Caki2 (cell line): ENCODE measurements at places on chromosomes 5 and 9.

- DNase-seq, result peak; percentile 41
Measured at GRCh38 chr5:146667633-146668272, 151.8 kb upstream of the GPR151 start.

DNA sequence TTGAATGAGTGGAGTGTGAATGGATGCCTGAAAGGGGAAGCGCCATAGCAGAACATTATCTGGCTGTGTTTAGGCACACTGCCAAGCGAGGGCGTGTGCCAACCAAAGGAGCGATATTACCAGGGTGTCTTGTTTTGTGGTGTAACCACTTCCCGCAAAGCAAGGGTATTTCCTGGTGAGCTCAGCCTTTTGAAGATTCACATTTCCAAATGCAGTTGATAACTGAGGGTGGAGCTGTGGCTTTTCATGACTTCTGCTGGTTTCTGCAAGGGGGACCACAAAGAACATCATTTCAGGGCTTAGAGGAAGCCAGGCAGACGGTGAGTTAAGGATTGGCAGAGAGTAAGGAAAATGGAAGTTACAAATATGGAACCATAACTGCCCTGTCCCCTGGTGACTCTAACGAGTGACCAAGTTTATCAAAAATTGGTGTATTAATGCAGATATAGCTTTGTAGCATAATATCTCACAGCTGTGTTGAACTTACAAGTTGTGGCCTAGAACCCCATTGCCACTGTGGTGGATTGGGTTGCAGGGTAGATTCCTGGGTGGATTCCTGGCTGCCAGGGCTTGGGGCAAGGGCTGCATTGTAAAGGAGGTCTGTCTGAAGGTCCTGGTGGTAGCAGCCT is 71.4 kb downstream of the RALGPS1 start:
- peak; percentile 73 for DNase-seq

- DNase-seq, result no peak
Measured at GRCh38 chr9:89929315-89929672, 324.5 kb downstream of the GADD45G start.

GRCh38 chr9:93220627-93221026 is 36.7 kb downstream of the WNK2 start:
- DNase-seq, result no peak

DNA sequence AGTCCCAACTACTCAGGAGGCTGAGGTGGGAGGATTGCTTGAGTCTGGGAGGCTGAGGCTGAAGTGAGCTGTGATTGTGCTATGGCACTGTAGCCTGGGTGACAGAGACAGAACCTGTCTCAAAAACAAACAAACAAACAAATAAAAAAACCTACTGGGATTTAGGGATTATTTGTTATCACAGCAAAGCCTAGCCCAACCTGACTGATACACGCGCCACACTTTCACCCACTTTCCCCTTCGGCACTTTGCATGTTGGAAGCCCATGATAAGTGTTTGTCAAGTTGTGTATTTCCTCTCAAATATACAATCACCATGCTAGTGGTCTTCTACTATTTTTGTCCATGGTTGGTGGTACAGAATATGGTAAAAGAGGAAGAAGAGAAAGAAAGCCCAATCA is 50.5 kb upstream of the STC2 start:
- no peak for DNase-seq

GRCh38 chr5:82622711-82623514 is 344.8 kb upstream of the RPS23 start:
- DNase-seq, result no peak

DNA sequence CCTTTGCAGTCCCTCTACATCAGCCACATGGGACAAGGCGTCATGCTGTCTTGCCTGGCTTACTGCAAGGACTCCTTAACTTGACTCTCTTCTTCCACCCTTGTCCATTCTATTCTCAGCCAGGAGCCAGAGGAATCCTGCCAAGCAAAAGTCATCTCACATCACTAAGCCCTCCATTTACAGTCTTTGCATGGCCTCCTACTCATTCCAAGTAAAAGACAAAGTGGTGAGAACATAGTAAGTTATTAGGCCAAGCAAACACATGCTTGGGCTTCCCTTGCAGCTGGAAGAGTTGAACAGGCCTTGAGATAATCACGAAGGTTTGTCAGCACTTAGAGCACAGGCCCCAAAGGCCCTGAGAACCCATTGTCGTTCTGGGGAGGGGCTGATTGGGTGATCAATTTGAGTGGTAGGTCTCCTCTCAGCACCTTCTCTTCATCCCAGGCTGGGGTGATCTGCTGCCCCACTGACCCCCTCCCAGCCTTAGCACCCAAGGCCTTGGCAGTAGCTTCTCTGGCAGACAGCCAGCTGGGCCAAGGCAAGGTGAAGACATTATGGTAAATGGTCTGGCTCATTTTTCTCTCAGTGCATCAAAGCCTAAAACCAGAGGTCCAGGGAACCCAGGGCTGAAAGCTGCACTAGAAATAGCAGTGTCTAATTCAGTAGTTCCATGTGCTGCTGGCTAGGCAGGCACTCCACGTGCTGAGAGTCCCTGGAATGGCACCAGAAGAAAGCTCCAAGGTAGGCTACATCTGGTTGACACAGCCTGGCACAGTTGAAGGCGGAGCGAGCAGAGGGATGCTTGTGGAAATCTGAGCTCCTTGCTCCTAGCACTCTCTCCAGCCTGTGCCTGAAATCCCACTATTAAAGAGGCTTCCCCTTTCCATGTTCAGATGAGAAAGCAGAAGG is 121.4 kb downstream of the ASTN2 start:
- DNase-seq, result no peak

- DNase-seq, result peak; percentile 84
Measured at GRCh38 chr5:75566710-75567309, 44.4 kb upstream of the ANKDD1B start.

- DNase-seq, result peak; percentile 93
Measured at GRCh38 chr5:38871790-38872551, 26.2 kb downstream of the OSMR start.

DNA sequence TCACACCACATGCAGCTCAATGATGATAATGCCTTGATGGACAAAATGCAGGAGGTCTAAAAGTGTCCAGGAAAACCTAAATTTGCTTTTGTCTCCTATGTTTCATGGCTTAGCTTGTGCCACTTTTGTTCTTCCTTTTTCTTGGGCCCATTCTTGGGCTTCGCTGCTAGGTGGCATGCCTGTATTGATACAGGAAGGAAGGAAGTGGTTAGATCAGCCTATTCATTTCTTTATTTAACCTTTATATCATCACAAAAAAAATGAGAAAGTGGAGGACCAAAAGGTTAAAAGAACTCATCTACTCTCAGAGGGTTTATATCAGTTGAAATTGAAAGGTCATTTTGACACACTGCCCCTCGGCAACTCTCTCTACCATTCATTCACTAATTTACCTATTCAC is 260.2 kb downstream of the ARHGAP26 start:
- no peak for DNase-seq

DNA sequence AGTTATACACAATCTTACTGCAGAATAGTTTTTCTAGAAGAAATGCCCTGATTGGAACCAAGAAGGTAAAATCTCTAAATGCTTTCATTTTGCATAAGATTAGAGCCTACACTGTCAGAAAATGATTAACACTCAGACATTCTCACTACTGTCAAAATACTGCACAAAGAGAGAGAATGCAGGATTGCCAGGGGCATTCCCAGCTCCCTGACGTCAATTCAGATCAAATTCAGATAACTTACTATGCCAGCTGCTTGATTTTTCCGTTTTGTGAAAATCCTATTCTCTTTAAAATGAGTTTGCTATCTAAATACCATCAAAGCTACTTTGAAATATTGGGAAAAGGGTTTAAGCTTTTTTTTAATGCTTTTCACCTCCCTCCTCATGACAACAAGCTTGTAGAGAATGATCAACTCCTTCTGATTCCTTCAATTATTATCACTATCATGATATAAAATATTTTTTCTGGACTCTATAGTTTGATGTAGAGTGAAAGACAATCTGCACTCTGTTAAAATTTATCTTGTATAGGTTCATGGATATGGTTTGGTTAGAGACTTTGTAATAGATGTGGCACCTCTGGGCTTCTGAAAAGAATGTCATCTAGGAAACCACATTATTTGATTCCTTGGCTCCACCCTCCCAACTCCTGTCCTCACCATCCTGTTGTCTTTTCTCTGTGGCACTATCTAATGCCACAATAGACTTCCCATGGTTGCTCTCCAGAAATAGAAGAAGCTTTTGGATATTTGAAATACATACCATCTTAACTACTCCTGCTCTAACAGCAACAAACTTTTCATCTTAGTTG is 407.7 kb downstream of the PDE4D start:
- DNase-seq, result peak; percentile 32

DNA sequence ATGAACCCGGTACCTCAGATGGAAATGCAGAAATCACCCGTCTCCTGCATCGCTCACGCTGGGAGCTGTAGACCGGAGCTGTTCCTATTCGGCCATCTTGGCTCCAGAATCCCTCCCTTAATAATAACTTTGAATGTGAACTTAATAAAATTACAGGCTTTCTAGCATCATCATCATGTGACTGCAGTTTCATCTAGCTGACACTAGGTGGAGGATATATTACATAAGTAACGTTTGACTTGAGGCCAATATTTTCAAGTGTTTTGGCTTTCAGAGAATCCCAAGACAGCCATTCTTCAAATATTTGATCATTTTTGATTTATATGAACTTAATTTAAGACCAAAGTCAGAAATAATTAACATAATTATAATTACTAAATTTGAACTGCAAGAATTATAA is 474.9 kb upstream of the CDH10 start:
- DNase-seq, result peak; percentile 3

GRCh38 chr9:119697996-119698395 is 328.8 kb upstream of the BRINP1 start:
- no peak for DNase-seq

- DNase-seq, result no peak
Measured at GRCh38 chr5:14913096-14913495, 41.5 kb upstream of the ANKH start.

DNA sequence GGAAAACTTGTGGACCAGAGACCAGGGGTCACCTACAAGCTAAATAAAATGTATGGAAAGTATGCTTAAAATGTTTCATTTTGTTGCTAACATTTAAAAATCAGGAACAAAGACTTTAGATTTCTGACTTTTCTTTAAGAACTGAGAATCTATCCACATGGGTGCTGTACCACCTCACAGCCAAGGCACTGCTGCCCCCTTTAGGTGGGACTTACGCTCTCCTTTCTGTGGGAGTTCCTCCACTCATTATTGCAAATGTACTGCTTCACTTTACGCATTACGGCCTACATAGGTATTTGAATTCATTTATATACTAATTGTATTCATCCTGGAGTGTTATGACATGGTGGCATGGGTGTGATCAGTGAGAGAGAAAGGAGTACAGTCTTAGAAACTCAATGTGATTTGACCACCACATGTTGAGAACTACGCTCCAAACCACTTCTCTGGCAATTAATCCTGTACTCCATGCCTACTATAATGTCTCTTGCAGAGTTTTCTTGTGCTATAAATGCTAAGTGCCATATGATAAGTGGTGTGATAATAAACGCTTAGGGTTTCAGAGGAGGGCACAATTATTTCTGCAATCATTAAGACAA is 24.7 kb upstream of the CETN3 start:
- DNase-seq, result no peak

- DNase-seq, result no peak
Measured at GRCh38 chr5:123928401-123928800, 416.4 kb downstream of the CSNK1G3 start.

- peak; percentile 16 for DNase-seq
Measured at GRCh38 chr5:158451203-158451992, 592.5 kb upstream of the CLINT1 start.

- no peak for DNase-seq
Measured at GRCh38 chr9:90956026-90956810, 154.6 kb downstream of the SYK start.

DNA sequence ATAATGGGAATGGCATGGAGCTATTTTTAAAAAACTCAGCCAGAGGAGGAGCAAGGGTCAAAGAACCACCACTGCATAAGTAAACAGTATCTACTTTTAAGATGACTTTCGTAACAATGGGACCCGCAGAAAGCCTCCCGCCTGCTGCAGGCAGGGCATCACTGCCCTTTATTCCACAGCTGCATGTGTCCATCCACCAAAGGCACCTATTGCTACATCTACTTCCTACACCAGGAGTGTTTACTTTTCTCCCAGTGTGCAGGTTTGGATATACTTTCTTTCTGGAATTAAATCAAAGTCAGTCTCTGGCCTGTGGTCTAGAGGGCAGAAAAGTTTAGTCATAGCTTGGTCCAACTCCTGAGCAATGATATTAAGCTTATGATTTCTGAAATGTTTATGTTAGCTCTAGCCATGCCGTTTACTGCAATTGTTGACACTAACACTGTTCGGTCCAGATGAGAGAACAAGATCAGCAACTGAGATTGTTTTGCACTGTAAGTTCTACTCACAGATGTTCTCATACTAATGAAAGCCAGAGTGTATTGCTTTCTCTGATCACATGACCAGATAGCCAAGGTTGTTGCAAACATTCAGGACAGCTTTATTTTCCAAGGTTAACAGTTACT is 391.5 kb downstream of the FGF10 start:
- peak; percentile 23 for DNase-seq

DNA sequence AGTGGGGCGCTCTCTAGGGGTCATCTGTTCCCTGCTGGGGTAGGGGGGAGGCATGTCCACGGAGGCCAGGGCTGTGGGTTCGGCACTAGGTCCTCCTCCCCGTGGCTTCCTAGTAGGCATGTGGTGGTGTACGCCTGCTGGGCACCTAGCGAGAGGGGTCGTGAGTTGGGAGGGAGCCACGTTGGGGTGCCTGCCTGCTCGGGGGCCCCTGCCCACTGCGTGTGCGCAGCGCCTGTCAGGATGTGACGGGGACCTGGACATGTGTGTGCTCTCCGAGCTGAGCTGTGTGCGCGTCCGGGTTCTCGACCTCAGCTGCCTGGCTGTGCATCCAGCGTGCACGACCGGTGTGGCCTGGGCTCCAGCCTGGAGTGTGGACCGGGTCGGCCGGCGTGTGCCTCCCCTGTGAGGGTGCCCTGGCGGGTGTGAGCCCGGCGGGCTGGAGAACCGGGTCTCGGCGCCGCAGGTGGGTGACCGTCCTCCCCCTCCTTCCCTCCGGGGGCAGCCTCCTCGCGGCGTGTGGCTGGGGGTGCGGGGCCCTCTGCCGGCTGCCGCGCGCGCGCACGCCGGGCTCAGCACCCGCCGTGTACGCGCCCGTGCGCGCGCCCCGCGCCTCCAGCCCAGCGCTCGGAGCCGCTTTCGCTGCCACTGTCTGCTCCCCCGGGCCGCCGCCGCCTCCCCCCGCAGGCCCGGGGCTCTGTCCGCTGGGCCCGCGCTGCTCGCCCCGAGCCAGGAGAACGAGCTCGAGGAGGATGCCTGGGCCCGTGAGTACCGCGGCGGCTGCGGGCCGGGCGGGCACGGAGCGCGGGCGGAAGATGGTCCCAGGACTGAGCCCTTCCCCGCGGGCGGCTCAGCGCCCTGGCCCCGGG is at the start of gene PRR7:
PRR7 (plus strand) TSS at position 615 of the 866 bp plus-strand sequence. CDS start 8,254 bp downstream, outside the sequence.
- peak; percentile 78 for DNase-seq

DNA sequence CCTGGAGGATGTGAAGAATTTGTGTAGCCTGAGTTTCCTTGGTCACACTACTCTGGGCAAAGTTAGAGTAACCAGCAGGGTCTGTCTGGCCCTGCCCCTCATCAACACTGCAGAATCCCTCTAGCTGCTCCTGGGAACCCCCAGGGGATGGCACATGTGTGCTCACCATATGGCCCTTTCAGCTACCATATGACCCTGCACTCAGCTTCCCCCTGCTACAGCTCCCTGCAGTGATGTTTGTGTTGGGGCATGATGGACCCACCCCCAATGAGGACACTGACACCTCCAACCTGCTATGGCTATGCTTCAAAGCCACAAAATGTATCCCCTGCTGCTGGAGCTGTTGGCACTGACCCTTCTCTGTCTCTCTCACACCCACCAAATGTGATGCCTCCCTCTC is 152.7 kb downstream of the SNX18 start:
- DNase-seq, result no peak
